ENCODE measurements at places on chromosomes 1 and 21.

GRCh38 chr1:226633541-226634165 lies 85.1 kb downstream of the STUM start:
- no peak for DNase-seq

DNA sequence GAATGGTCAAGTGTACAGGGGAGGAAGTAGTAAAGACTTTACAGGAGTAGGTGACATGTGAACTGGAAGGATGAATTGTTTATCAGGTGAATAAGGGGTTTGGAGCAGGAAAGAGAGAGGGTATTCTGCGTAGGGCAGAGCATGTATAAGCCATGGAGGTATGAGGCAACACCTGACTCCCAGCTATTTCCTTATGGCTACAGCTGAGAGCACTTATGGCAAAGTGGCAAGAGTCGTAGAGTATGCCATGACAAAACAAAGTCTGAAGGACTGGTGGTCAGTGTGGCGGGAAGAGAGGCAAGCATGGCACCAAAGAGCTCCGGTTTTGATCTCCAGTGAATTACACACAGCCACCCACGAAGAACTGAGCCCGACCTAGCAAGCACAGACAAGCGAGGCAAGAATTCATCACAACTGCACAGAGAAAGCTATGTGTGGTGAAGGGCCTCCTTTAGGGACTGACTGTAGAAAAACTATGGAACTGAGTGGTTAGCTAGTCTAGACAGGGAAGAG lies 9.0 kb upstream of the ELOVL1 start:
- DNase-seq, result no peak

DNA sequence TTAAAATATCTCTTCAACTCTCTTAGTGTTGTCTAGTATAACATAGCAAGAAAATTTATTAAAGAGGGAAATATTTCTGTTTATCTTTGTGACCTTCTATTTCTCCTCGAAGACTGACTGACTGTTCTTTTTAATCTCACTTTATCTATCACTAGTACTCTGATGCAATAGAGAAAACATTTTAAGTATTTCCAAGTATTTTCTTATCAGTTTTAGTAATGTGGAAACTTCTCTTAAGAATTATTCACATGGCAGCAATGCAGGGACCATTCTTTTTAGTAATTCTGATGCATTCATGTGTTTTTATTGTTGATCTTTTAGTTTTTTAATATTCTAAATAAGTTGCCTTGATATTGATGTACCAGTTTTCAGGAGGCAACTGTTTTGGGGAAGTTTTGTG lies 115.7 kb downstream of the NEK7 start:
- DNase-seq, result no peak

GRCh38 chr1:109314795-109315194 lies 8.0 kb upstream of the MYBPHL start:
- no peak for DNase-seq

GRCh38 chr1:119293797-119294196 lies 74.8 kb upstream of the HAO2 start:
- no peak for DNase-seq

- no peak for DNase-seq
Measured at GRCh38 chr1:15218287-15219279, 28.4 kb upstream of the FHAD1 start.

DNA sequence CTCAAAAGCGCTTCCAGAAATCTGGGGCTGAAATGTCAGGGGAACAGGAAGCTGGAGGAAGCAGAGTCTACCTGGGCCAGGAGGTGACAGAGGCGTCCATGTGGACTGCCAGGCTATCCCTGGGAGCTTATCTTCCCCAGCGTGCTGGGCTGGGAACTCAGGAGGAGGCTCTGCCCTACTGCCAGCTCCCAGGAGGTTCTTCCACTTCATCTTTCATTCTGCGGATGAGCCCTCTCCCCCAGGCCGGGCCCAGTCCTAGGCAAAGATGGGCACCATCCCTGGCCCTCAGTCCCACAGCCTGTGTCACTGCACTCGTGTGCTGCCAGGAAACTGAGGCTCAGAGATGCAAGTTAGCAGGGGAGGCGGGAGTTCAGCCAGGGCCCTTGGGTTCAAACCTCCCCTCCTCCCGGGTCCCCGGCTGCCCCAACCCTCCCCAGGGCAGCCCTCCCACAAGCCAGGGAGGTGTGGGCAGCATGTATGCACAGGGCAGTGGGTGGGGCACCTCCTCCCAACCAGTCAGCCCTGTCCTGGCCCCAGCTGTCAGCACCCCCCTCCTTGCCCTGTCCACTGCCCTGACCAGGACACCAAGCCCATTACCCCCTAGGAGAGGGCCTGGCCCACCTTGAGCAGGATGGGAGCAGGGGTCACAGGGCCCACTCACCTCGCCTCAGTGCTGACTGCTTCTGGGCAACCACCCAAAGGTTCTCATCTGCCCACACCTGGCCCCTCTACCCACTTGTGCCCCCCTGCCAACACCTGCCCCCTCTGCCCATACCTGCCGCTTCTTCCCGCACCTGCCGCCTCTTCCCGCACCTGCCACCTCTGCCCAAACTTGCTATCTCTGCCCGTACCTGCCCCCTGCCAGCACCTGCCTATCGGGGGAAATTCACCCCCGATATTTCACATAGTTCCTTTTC lies 226.0 kb downstream of the NPHP4 start:
- no peak for DNase-seq

- DNase-seq, result peak; percentile 63
Measured at GRCh38 chr1:65148548-65149350, 746 bp downstream of the AK4 start.

- DNase-seq, result no peak
Measured at GRCh38 chr1:37325509-37326437, 148.6 kb upstream of the ZC3H12A start.

GRCh38 chr21:38822778-38823238 lies 17.1 kb downstream of the ETS2 start:
- DNase-seq, result no peak

- no peak for DNase-seq
Measured at GRCh38 chr1:203162403-203162802, 13.2 kb downstream of the MYBPH start.

- no peak for DNase-seq
Measured at GRCh38 chr1:164765557-164765956, 206.6 kb downstream of the PBX1 start.

GRCh38 chr1:52670604-52671003 lies 27.5 kb downstream of the COA7 start:
- no peak for DNase-seq

GRCh38 chr1:223716302-223716862 lies 4.0 kb downstream of the CAPN2 start:
- peak; percentile 59 for DNase-seq

DNA sequence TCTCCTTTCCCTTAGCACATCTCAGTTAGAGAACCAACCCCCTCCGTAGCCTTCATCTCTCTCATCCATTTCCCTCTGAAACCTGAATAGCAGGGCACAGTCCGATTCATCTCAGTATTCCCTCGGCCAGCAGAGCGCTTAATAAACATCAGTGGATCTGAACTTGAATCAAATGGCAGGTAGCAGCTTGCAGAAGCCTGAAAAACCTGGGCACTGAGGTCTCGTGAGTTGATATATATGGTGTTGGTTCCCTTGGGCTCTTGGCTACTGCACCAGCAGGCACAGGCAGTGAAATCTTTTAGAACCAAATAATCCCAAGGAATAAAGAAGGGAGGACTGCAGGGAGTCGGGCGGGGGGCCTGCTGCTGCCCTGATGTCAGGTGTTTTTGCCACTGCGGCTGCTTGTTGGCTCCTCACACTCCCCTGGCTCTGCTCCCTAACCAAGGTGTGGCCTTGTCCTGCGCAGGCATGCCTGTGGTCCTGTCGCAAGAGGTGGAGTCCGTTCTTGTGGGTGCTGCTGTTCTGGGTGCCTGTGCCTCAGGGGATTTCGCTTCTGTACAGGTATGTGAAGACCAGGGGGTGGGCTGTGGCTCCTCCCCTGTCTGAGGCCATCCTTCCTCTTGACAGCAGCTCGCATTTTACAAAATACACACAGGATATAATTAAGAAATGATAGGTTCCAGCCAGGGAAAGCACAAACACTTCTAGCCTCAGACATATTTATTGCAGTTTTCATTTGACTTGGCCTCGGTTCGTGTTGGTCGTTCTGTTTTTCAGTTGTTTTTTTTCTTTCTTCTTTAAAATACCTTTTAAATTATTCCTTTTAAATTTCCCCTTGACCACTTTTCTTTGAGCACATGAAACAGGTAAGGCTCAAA lies 140.9 kb upstream of the HOOK1 start:
- no peak for DNase-seq

DNA sequence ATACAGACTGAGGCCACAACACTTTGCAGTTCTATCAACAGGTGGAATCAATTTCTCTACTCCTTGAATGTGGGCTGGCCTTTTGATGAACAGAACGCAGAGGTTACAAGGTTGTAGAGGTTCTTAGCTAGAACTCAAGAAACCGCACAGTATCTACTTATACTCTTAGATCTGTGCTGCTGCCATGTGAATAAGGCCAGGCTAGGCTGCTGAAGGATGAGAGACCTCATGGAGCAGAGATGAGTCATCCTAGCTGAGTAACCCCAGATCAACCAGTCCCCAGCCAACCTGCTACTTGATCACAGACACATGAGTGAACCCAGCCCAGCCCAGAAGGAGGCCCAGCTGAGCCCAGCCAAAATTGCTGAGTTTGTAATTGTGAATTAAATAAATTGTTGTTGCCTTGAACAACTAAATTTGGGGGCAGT lies 35.3 kb upstream of the BCAR3 start:
- peak; percentile 28 for DNase-seq

GRCh38 chr1:218347723-218348627 lies 2.8 kb downstream of the TGFB2 start:
- DNase-seq, result no peak
